ENCODE measurements at places on chromosomes 2 and 18.

DNA sequence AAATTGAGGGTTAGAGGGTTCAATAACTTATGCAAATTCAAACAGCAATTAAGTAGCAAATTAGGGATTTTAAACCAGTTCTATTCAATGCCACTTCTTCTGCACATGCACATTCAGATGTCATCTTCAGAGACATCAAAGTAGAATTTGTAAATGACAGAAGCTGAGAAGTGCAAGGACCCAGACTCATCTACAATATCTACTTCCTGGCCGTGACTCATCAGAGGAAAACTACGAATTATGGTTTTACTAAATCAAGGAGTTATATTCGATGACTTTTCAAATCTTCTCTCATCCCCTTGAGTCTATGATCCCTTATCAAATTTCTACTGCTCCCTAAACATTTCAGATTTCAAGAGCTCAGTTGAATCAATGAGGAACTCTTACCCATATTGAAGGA is 20.0 kb upstream of the STAT4 start:
- no peak for DNase-seq

- DNase-seq, result no peak
These were observed 68.3 kb downstream of the SPRED2 start for GRCh38 chr2:65363879-65364666.

DNA sequence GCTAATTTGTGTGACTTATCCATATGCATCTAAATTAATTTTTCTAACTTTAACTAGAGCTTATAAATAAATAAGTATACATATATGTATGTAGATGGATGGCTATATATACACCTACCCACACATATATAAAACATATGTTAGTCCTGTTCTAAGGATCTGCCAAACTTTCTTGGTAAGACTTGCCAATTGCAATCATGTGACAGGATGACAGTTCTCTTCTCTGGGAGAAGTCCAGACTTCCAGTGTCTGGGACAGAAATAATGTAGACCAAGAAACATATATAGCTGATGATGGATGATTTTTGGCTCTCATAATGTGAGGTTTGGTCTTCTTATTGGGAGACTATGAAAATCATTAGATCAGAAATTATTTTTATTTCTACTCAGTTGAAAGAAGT is 30.6 kb upstream of the NR4A2 start:
- DNase-seq, result no peak

DNA sequence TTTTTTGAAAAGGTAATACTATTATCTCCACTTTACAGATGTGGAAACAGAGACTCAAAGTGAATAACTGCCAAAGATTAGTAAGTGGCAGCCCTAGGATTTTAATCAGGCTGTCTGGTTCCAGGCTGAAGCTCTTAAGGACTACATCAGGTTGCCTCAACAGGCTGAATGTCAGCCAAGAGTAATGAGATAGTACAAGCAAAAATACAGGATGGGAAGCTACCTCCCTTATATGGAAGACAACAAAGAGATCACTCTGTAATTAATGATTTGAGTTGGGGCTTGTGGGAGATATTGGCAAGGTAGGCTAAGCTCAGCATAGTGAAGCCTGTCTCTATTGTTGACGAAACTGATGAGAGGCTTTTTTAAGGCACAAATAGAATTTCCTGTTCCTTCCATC is 323.1 kb downstream of the KCNJ3 start:
- peak; percentile 25 for DNase-seq

- no peak for DNase-seq
These were observed 56.7 kb downstream of the LBH start for GRCh38 chr2:30287857-30288513.

DNA sequence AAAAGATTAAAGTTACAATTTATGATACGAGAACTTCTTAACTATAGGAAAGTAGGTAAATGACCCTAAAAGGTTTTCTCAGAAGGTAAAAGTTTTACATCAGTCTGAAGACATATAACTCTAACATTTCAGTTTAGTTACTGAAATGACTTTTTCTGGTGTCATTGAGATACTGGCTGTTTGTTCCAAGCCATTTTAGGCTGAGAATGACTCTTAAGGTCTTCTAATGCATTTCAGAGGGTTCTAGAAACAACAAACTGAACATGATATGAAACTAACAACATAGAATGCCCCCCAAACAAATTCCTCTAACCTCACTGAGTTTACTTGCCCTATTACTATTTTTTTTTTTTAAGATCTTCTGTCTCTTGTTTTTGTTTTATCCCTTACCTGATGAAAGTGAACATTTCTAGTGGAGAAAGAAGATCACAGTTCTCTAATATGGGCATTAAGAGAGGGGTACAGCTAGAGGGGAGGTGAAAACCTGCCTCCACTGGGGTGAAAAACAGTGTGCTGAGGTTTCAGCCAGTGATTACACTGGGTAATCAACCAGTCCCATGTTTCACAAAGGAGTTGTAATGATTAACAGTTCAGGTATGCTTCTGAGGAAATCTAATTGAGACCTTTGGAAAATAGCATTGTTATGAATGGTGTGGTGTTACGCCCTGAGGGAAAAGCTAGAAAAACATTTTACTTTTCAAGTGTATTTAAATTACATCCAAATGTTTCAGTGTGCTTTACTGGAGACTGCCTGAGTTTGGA is 11.2 kb downstream of the NABP1 start:
- DNase-seq, result no peak

DNA sequence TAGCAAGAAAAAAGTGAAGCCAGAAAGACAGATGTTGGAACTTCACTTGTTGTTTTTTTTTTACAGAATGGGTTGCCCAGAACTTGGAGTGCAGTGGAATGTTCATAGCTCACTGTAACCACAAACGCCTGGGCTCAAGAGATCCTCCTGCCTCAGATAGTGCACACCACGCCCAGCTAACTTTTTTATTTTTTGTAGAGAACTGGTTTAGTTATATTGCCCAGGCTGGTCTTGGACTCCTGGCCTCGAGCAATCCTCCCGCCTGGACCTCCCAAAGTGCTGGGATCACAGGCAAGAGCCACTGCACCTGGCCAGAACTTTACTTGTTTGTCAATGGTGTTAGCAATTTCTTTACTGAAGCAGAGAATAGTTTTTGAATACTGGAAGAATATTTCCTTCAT is 11.9 kb upstream of the ASPRV1 start:
- no peak for DNase-seq

GRCh38 chr2:46378616-46379015 is 81.4 kb downstream of the EPAS1 start:
- DNase-seq, result no peak

DNA sequence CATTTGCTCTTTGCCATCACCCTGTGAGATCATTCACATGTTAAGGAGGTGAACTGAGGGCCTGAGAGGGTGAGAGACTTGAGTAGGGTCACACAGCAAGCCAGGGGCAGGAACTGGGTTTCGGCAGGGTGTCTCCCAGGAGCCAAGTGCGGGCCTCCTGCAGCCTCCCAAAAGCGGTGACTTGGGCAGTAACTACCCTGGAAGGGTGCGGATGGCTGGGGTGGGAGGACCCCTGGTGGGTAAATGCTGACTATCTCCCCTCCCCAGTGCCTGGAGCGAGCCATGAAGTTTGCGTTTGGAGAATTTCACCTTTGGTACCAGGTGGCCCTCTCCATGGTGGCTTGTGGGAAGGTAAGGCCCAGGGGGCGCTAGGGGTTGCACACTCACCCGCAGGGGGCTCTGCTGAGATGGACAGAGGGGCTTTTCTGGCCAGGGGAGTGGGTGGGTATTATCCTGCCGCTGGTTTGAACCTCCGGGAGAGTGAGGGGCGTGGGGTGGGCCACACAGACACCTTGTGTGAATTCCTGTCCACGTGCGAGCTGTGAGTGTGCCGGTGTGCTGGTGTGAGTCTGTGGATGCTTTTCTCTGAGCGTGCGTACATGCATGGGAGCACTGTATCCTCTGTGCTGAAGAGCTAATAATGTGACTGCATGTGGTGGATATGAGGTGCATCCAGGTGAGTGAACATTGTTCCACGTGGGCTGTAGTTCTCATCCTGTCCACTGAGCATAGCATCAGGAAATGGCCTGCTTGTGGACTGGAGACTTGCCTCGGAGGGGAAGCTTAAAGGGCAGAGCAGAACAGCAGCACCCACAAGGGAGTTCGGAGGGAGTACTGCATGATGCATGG is 91.0 kb upstream of the MCFD2 start:
- DNase-seq, result no peak

Measured in COR-L47 (cell line).